ENCODE measurements at places on chromosomes 4 and X.

GRCh38 chr4:15333692-15334633, 93.9 kb upstream of the C1QTNF7 start:
- no peak for DNase-seq

DNA sequence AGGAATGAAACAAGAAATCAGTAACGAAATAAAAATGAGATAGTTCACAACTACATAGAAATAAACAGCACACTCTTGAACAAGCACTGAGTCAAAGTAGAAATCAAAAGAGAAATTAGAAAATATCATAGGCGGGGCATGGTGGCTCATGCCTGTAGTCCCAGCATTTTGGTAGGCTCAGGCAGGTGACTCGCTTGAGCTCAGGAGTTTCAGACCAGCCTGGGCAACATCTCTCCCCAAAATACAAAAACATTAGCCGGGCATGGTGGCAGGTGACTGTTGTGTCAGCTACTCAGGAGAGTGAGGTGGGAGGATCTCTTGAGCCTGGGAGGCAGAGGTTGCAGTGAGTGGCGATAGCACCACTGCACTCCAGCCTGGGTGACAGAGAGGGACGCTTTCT, 714.4 kb downstream of the GLUD2 start:
- no peak for DNase-seq

GRCh38 chr4:16055471-16055870, 28.4 kb downstream of the PROM1 start:
- no peak for DNase-seq

- DNase-seq, result peak; percentile 44
Observed at GRCh38 chr4:88738180-88738579, 40.6 kb upstream of the NAP1L5 start.

GRCh38 chr4:185847352-185848097, 35.5 kb upstream of the SORBS2 start:
- peak; percentile 93 for DNase-seq

- DNase-seq, result peak; percentile 40
Observed at GRCh38 chr4:78059524-78059889, 2.4 kb downstream of the FRAS1 start.

GRCh38 chr4:151864068-151864467, 103.3 kb upstream of the GATB start:
- DNase-seq, result no peak

DNA sequence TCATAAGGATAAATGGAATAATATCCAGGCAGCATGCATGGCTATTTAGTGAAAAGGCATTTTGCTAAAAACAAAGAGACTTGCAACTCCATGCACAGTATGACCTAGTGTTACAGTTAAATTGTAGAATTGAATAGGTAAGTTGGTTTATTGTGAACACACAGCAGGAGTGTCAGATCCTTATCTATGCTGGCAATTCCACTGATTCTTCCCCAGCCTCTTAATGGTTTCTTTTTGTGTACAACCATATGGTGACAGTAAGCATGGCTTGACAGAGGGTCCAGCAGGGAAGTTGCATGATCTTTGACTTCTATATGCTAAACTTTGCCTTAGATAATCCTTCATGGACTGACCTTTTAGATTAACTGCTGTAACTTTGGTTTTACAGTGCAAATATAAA, 936.6 kb upstream of the EPHA5 start:
- DNase-seq, result no peak

DNA sequence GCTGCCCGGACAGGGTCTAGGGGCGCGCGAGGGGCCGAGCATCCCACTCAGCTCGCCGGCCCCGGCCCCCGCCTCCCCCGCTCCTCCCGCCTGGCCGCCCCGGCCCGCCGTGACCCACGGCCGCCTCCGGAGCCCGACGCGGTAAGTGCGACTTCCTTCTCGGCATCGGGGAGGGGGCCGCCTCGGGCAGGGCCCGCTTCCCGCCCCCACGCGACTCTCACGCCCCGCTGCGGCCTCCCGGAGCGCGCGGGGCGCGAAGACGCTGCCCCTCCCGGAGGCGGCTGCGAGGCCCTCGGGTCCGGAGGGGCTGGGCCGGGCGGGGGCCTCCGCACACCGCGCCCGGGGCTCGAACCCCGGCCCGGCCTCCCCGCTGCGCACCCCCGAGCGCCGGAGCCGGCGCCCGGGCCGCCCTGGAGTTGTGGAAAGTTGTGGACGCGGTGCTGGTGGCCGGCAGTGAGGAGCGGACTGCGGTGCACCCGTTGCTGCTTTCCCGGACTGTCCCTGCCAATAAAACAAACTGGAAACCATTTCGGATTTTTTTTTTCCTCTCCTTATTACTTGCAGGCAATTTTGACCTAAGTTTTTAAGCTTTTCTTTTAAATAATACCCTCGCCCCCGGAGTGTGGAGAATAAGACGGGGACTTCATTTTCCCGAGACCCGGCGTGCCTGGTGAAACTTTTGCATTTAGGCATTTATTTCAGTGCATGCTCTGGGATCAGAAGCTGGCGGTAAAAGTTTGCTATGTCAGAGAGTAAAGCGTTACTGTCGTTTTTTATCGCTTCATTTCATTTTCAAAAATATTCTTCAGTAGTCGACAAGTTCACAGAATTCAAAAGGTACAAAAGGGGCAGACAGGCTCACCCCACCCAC, 13.0 kb upstream of the TMEM156 start:
- DNase-seq, result no peak

DNA sequence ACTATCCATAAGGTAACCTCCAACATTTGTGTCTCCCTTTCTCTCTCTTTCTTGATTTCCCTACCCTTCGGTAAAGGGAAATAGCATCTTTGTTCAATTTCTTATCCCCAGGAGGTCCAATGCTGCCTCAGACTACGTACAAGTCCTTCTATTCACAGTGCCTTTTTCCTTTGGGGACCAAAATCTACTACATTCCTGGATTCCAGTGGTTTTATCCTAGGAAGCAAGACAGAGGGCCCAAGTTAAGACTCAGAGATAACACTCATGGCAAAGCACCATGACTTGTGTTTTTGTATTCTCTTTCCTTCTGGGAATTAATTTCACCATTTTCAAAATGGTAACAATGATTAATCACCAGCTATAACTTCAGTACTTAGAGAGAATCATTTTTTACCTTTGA, 10.6 kb downstream of the G3BP2 start:
- no peak for DNase-seq

DNA sequence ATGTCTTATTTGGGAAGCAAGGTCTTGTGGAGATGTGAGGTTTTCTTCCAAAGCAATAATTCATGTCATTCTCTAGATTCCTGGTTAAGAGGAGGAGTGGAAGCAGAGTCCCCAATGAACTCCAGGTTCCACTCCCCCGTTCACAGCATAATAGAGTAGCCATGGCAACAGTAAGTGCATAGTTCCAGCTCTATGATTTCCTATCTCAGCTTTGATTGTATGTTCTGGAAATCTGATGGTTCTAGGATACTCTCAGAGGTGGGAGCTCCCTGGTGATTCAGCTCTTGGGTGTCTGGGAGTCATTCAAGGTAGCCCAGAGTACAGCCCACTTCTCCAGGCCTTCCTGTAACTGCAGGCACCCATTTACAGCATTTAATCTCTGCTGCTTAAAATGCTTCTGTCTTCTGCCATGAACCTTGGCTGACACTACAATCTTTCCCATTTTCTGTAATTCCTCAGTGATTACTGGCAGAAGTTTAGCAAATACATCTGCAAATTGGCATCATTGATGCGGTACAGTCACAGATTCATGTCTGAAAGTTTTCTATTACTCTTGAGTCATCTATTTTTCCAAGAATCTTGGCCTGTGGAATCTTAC, 242.0 kb downstream of the MAPK10 start:
- peak; percentile 64 for DNase-seq

GRCh38 chr4:56699537-56700105, 18.5 kb upstream of the HOPX start:
- DNase-seq, result no peak

DNA sequence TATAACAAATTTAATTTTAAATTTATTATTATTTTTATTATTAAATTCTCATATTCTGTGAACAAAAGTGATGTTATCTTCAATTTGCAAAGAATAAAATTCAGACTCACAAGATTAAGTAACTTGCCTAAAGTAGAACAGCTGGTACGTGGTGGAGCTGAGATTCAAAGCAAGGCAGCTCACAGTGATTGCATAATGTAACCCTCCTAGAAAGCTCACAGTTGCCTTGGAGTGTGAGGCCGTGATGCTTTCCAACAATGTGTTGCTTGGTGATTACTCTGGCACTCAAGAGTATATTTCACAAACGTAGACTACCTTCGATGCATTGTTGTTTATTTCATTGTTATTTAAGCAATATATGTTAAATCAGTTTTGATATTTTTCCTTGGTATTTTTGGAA, 1039.2 kb upstream of the PABPC4L start:
- DNase-seq, result peak; percentile 28

DNA sequence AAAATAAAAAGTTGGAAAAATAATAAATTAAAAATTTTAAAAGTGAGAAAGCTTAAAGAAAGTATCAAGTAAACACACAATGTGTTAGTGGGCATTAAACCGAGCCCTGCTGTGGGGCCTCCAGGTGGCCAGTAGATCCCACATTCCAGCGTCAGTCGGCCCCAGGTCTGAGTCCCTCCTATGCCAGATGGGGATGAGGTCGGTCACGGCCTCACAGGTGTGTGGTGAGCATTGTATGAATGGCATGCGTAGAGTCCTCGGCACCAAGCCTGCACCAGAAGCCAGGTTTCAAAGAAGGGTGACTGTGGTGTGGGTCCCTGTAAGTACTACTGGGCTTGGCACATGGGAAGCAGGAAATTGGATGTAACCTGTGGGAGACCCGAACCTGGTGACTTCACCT, 75.6 kb upstream of the MSX1 start:
- no peak for DNase-seq

GRCh38 chrX:115348446-115349225, 59.1 kb downstream of the LUZP4 start:
- DNase-seq, result no peak

DNA sequence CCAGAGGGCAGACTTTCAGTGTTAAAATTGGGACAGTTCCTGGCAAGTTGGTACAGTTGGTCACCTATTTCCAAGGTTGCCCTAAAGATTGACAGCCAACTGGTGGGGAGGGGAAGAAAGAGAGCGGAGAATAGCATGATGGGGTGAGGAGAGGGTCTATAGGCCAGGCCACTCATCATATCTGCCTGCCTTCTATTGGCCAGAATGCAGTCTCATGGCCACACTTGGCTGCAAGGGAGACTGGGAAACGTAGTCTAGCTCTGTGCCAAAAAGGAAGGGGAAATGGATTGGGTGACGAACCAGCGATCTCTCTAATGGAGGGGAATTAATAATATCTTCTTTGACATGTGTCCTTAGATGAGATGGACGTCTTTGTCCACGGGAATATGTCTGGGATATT, 197.4 kb upstream of the ATP6AP2 start:
- DNase-seq, result no peak

DNA sequence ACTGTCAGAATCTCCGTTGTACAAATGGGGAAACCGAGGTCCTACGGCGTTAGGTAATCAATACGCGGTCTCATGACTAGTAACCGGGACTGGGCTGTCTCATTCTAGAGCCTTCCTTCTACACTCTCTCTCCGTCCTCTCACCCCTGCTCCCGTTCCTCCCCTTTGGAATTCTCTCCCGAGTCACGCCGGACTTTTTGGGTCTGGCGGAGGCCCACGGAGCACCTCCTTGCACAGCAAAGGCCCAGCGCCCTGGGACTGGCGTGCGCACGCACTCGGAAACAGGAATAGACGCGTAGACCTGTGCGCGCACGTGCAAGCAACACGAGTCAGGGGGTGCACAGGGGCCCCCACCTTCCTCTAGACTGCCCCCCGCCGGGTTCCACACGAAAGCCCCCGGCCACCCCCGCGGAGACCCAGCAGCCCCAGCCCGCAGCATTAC, 361 bp downstream of the QDPR start:
- no peak for DNase-seq

GRCh38 chr4:30833206-30833605, 113.0 kb downstream of the PCDH7 start:
- no peak for DNase-seq

- DNase-seq, result no peak
Observed at GRCh38 chrX:95950679-95951078, 734.0 kb upstream of the DIAPH2 start.

DNA sequence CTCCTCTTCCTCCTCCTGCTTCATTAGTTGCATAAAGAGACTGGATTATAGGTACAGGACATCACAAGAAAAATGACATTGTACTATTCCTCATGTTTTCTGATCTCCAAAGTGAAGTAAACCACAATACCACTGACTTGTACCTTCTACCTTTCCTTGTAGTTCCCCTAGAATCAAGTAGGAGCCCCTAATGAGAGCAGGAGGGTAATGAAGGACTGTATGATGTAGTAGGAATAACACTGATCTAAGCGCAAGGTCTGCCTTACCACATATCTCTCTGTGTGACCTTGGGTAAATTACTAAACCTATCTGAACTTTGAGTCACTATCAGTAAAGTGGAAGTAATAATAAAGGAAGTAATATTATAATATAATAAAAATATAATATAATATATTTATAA, 3.6 kb downstream of the VSIG4 start:
- no peak for DNase-seq

- no peak for DNase-seq
Observed at GRCh38 chr4:110119337-110119736, 79.1 kb downstream of the ELOVL6 start.

DNA sequence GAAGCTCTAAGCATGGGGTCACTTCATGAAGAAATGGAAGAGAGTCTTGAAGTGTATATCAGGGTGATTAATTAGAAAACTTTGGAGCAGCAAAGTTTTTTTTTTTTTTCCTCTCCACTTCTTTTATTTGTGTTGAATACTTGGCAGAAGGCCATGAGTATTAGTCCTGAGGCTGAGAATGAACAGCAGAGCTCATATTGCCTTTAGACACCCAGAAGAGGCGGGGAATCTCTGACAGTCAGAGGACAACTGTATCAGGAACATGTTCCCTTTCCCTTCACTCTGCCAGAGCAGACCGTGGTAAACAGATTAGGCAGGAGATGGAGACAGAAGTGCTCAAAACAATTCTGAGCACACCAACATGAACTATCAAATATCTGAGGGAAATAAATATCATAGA, 300.9 kb downstream of the FAM47A start:
- DNase-seq, result no peak

DNA sequence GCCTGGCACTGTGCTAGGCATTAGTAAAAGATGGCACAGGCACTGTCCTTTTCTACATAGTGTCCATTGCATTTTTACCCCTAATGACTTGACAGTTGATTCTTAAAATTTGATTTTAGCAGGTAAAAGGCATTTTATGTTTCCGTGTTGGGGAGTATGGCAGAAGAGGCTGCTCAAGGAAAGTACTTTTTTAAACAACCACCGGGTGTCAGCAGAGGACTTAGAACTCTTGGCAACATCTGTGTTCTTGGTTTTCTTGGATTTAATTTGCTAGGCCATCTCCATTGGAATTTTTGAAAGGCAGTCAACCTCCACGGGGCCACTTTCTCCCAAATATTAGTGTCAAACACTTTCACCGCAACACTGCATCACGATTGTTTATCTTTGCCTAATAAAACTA, 102.9 kb downstream of the TSPAN7 start:
- no peak for DNase-seq

DNA sequence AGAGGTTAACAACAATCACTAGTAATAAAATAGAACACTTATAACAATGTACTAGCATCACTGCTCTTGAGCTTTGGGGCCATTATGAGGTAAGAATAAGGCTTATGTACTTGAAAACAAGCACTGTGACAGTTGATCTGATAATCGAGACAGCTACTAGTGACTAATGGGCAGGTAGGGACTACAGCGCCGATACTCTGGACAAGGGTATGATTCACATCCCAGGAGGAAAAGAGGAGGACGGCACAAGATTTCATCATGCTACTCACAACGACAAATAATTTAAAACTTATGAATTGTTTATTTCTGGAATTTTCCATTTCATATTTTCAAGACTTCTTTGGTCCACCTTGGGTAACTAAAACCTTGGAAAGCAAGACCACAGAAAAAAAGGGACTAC, 62.3 kb downstream of the FAM184B start:
- DNase-seq, result no peak
